ENCODE measurements at places on chromosomes 5 and 9.

GRCh38 chr5:76292620-76293322 is 110.3 kb upstream of the IQGAP2 start:
- DNase-seq = no peak

GRCh38 chr5:139277171-139277570 is 16.4 kb upstream of the MATR3 start:
- no peak for DNase-seq

DNA sequence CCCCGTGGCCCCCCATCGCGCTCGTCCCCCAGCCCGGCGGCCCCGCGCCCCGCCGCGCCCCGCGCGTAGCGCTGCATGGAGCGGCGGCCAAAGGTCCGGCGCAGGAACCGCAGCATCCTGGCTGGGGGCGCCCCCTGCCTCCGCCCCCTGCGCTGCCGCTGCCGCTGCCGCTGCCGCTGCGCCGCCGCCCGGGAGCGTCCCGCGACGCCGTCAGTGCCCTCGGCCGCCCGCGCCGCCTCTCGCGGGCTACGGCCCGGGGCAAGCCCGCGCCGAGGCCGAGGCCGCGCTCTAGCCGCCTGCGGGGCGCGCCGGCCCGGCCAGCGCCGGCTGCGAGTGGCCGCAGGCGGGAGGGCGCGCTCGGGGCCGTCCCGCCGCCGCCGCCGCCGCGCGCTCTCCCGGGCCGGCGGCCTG is 523 bp downstream of the EPB41L4B start:
- peak; percentile 36 for DNase-seq

GRCh38 chr9:133606708-133607025 is 2.5 kb downstream of the FAM163B start:
- DNase-seq = no peak

DNA sequence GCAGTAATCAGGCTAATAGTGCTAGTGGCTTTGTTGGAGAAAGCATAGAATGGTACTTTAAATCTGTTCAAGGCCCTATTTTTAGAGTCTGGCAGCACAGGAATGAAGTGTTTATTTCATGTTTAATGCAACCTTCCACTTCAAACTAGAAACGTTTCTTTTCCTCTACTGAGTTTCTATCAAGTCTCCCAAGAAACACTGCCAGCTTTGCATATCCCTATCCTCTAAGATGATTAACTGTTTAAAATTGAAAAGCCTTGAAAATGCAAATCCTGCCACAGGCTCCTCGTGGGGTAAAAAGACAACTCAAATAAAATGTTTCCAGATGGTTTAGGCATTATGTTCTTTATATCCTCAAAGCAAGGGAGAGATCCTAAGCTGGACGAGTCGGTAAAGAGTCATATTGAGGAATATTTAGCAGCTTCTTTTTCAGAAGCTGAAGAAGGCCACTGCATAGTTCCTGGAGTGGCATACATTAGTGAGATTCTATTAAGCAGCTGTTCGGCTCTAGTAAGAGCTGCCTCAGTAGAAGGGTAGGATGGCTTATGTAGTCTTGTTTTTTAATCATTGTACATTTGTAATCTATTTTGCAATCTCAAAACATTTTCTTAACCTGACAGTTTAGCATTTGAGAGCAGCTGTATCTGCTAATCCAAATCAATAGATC is 251.2 kb downstream of the CHSY3 start:
- peak; percentile 41 for DNase-seq

GRCh38 chr9:83355024-83355444 is 183.2 kb downstream of the FRMD3 start:
- DNase-seq = peak; percentile 49

DNA sequence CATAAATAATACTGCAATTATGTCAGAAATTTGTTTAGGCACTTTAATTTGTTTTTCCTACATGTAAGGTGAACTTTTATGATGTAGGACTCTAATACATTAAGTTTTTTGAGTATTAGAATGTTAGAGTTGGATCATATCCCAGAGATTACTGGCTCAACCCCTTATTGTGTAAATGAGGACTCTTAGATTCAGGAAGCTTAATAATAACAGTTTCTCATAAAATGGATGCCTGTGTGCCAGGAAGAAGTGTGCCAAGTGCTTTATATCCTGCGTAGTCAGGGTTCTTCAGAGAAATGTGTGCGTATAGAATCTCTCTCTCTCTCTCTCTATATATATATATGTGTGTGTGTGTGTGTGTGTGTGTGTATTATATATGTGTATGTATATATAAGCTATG is 388.5 kb downstream of the CAAP1 start:
- no peak for DNase-seq

DNA sequence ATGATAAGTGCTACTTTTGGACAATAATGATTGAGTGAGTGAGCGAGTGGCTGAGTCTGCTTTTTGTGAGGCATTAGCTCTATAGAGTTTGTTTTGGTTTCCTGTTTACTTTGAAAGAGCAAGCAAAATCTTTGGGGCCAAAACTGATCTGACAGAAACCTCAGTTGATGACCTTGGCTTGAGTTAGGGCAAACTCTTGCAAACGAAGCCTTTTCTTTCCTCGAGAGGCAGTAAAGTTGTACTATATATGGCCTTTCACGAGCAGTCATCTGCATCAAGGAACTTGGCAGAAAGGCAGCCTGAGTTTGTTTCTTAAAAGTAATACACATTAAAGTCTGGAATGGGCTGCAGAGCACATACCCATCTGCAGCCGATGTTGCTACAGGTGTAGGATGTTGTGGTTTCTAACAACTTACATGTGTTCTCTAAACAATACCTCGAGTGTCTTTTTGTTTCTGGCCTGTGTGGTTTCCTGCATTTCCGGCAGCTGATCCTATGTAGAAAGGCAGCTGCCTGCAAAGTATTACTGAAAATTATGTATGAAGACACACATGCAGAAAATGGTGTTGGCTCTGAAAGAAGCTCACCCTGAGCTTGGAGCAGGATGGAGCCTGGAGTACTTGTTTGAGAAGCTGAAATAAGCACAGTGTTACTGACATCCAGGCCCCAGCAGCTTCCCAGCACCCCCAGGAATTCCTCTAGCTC is 60.8 kb downstream of the FOXD1 start:
- DNase-seq = no peak

GRCh38 chr9:600006-600405 is 241.5 kb upstream of the DMRT1 start:
- DNase-seq = no peak

DNA sequence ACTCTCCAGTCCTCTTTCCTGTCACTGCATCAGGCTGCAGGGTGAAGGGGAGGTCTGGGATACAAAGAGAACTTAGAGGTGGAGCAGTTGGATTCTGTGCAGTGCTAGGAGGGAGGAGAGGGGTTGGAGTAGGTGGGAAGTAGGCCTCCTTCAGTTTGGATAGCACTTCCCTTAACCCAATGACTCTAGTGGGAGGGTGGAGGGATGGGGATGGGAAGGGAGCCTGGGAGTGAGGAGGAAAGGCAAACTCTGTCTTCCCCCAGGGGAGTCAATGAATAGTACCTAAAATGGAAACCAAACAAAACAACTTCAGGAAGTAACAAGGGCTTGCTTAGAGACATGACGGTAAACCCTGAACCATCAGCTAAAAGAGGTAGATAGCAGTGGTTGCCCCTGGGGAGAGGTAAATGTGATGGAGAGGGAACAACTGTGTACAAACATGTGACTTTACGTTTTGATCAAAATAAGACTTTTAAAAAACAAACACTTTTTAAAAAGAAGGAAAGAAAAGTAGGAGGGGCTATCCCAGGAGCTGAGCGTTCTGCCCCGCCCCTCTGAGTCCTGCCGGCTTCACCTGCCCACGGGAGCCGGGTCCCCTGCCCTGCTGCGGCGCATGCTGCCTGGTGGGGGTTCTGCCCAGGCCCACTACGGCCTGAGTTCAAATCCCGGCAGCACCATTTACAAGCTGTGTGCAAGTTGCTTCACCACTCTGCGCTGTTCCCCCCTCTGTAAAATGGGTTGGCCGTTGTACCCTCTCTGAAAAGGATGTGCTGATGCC is 30.9 kb downstream of the GSN start:
- peak; percentile 72 for DNase-seq

- DNase-seq = peak; percentile 21
Observed at GRCh38 chr9:132412089-132412488, 2.1 kb downstream of the CFAP77 start.

GRCh38 chr5:115126303-115126702 is 43.4 kb downstream of the TRIM36 start:
- DNase-seq = no peak

DNA sequence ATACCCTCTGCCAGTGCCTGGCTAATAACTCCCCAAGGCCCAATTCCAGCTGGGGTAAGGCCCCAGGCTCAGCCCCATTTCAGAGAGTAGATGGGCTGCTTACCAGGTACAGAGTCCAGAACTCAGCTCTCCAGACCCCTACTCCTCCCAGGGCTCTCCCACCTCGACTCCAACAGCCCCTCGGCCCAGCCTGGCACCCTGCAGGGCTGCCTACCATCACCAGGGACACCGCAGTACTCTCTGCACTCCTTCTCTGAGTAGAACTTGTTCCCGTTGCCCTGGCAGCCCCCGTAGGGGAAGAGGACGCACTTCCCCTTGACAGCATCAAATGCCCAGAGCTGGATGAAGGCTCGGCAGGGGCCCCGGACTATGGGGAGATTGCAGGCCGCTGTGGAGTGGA is 17.4 kb downstream of the AMBP start:
- no peak for DNase-seq

DNA sequence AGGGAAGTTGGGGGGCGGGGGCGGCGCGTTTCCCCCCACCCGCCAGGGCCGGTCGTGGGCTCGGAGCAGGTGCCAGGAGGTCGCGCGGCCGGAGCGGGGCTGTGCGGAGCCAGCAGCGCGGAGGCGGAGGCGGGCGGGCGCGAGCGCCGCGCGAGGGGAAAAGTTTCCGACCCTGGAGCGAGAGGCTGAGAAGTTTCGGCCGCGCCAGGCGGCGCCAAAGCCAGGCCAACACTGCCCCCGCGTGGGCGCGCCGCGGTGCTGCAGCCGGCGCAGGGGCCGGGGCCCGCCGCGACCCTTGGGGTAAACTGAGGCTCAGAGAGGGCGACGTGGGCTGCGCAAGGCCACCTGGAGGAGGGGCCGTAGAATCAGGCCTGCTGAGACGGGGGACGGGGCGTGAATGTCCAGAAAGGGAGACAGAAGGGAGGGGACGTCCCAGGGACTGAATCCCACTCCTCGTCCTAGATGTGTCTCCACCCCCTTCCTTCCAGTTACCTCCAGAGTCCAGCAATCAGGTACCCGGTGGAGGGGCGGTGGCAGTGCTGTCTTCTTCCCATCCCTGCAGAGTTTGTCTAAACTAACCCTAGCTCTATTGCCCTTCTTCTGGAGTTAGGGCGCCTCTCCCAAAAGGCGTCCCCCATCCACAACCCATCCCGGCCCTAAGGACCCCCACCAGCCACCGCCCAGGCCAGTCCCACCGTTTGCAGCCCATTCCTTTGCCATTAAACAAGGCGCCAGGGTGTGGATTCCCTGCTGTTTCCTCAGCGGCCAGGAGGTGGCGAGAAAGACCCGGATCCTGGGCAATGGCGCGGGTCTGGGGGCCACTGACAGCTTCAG is 10.2 kb downstream of the C9orf50 start:
- DNase-seq = peak; percentile 69

GRCh38 chr9:126722252-126722921 is 82.5 kb upstream of the ZBTB43 start:
- DNase-seq = peak; percentile 69

GRCh38 chr5:142426129-142427014 is 101.6 kb upstream of the SPRY4 start:
- DNase-seq = peak; percentile 81

DNA sequence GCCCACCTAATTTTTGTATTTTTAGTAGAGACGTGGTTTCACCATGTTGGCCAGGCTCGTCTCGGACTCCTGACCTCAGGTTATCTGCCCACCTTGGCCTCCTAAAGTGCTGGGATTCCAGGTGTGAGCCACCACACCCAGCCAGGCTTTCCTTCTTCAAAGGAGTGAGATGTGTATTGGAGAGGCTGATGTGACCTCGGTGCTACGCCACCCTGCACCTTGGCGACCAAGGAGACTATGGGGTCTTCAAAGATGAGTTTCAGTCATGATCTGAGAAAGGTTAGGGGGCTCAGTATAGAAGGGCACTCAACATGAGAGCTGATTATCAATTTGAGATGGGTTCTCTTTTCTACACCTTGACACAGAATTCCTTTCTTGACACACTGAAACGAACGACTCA is 284.2 kb upstream of the WWC1 start:
- no peak for DNase-seq

DNA sequence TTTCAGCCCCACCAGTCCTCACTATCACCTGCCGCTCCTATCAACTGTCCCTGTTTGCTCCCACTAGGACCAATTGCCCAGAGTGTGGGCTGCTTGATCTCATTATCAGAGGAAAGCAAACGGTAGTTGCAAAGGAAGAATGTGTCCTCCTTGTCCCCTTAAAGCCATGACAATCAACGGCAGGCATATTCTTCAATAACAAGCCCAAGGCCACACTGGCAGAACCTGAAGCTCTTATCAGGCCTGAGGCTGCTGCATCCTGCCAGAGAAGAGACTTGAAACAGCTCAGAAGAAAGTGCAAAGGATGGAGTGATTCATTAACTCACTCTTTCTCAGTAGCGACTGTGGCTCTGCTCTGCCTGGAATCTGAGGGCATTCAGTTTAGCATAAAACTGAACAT is 39.2 kb upstream of the MAN2A1 start:
- no peak for DNase-seq

DNA sequence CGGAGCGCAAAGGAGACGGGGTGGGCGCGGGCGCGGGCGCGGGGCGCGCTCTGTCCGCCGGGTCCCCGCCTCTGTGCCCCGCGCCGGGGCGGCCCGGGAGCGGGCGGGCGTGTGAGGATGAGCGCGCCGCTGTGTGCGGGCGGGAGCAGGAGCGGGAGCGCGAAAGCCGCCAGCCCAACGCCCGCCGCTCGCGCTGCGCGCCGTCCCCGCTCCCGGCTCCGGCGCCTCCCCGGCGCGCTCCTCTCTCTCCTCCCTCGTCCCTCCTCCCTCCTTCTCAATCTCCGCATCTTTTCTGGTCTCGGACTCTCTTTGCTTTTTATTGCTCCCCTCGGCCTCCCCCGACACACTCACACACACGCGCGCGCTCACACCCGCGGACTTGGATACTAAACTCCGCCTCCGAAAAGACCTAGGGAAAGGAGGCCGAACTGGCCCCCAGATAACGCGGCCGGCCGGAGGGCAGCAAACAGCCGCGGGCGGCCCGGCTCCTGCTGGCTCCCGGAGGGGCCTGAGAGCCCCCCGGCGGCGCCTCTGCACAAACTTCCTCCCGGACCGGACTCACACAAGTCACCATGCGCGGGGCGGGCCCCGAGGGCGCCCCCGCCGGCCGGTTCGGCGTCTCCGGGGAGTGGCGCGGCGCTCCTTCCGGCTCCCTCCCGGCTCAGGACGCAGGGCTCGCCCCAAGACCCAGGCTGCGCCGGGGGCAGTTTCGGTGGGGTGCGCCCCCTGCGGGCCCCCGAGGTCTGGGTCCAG is at the start of gene FIBCD1:
Gene FIBCD1, minus strand, starts transcription at position 596 of the 753 bp plus-strand sequence. CDS start 640 bp downstream, outside the sequence.
- DNase-seq = peak; percentile 40

GRCh38 chr9:129394061-129394885 is 216.2 kb upstream of the IER5L start:
- no peak for DNase-seq
